ENCODE measurements at places on chromosomes 7 and 10.

GRCh38 chr7:151174246-151175046 is 7.0 kb upstream of the GBX1 start:
- no peaks in the 10 kb centered on the region for H3K27me3 ChIP-seq
- no peak overlapping the region for H3K27ac ChIP-seq
- H3K36me3 ChIP-seq: no peaks in the 10 kb centered on the region
- no peak for DNase-seq

- H3K36me3 ChIP-seq: no peaks in the 10 kb centered on the region
- no peaks in the 10 kb centered on the region for H3K4me1 ChIP-seq
- no peaks in the 10 kb centered on the region for H3K27me3 ChIP-seq
- no peak overlapping the region for H3K4me3 ChIP-seq
- no peak for DNase-seq
Observed at GRCh38 chr10:79405221-79405994, 40.0 kb downstream of the ZCCHC24 start.

GRCh38 chr7:131249003-131249402 is 78.7 kb upstream of the MKLN1 start:
- no peak overlapping the region for H3K4me3 ChIP-seq
- H3K36me3 ChIP-seq: no peaks in the 10 kb centered on the region
- DNase-seq: no peak
- peaks cover 6% of the 10 kb centered on the region for H3K4me1 ChIP-seq
- H3K27me3 ChIP-seq: no peaks in the 10 kb centered on the region

- no peak for DNase-seq
- no peaks in the 10 kb centered on the region for H3K27me3 ChIP-seq
- peak within 1 kb of the TSS; percentile 25 for H3K4me3 ChIP-seq
- peaks cover 26% of the 10 kb centered on the region for H3K36me3 ChIP-seq
Observed at GRCh38 chr7:44978511-44979366, at the start of gene MYO1G. Gene MYO1G (minus strand): TSS chr7:44979015. CDS start chr7:44978961, 54 bp downstream.

DNA sequence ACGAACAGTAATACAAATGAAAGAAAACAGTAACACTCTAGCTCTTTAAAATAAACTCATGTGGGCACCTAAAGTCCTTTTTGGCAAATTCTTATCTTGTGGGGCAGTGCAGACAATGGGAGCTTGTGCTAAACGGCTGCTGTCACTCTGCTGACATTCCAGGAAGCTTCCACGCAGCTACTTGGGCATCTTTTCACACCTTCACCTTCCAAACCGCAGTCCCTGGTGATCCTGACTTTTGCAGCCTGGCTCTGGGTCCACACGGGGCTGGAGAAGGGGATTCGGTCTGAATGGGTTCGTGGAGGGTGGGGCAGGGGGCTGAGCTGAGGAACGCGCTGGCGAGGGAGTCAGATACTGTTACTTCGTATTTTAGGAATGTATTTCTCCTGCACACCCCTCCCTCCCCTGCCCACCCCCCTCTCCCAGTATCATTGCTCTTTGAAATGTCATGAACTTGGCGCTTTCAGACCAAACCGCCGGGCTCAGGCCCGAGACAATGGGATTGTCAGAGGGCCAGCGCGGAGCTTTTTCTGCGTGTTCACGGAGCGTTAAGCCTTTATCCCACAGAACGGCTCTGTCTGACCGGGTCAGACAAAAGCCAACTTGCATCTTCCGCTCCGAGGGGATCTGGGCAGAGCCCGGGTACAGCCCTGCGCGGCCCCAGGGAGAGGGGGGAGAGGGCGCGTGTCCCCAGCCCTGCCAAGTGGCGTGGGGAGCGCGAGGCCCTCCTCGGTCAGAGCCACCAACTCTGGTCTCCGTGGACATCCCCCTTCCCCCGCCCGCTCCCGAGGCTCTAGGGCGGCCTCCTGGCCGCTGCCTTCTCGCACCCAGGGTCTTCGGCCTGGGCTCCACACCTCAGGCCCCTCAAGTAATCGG is 76.7 kb upstream of the EN2 start:
- peaks cover 41% of the 10 kb centered on the region for H3K4me1 ChIP-seq
- no peaks in the 10 kb centered on the region for H3K27me3 ChIP-seq
- H3K36me3 ChIP-seq: no peaks in the 10 kb centered on the region
- peak overlapping the region; percentile 11 for H3K4me3 ChIP-seq
- no peak for DNase-seq

- no peak for DNase-seq
- no peaks in the 10 kb centered on the region for H3K27me3 ChIP-seq
- H3K27ac ChIP-seq: peak within 1 kb of the TSS; percentile 96
- H3K36me3 ChIP-seq: no peaks in the 10 kb centered on the region
- peak within 1 kb of the TSS; percentile 94 for H3K4me3 ChIP-seq
- H3K4me1 ChIP-seq: peaks cover 81% of the 10 kb centered on the region
Observed at GRCh38 chr7:27130540-27131389, at the start of gene HOXA4. Gene HOXA4 (minus strand): TSS chr7:27130757. CDS start chr7:27130733, 24 bp downstream.

- H3K4me3 ChIP-seq: peak overlapping the region; percentile 95
- H3K27me3 ChIP-seq: no peaks in the 10 kb centered on the region
- H3K36me3 ChIP-seq: peaks cover 62% of the 10 kb centered on the region
- DNase-seq: no peak
Observed at GRCh38 chr7:5526100-5526905, 102.7 kb upstream of the TNRC18 start.

DNA sequence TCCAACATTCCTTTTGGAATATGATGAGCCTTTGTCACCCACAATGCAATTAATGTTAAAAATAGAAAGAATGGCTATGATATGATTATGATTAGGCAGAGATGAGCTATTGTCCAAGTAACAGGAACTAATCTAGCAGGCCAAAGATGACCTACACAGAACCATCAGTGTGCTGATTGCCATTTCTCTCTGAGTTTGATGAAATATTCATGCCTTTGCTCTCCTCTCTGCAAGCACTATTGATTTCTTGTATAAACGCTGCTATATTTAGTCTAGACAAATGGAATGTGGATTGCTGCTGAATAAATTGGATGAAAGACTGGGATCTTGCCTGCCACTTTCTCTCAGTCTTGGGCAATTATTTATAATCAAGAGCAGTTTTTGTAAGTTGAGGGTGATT is 85.4 kb downstream of the HDAC9 start:
- H3K4me3 ChIP-seq: no peak overlapping the region
- no peaks in the 10 kb centered on the region for H3K36me3 ChIP-seq
- H3K27ac ChIP-seq: no peak overlapping the region
- H3K27me3 ChIP-seq: no peaks in the 10 kb centered on the region
- no peaks in the 10 kb centered on the region for H3K4me1 ChIP-seq

DNA sequence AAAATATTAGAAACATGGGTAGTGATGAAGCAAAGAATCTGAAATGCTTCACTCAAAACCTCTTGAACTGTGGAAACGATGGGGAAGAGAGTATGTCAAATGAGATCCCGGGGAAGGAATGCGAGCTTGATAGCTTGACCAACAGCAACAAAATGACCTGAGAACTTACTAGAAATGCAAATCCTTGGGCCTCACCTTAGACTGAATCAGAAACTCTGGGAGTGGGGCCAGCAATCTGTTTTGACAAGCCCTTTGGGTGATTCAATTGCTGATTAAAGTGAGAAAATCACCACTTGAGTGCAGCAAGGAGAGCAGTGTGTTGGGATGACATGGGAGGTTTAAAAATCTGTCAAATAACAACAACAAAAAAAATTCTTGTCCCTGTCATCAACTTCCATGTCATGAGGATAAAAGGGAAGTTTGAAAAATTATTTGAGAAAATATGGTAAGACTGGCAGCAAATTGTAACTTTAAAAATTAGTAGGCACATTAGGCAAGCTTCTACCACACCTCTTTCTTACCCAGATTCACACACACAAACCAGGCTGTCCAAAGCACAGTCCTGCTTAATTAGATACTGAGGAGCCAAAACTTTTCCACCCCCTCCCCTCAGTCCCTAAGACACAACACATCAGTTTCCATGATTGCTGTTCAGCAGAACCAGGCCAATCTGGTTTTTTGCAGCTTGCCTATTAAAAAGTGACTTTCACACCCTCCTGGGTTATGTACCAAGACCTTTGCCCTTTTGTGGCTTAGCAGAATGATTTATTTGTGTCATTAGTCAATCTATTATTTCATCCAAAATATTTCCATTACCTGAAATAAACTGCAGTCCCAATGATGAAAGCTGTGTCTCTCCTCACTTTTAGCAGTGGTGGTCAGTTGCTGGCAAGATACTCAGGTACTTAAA is 15.6 kb downstream of the CALCR start:
- no peak for DNase-seq
- H3K4me1 ChIP-seq: no peaks in the 10 kb centered on the region
- H3K27ac ChIP-seq: no peak overlapping the region

- H3K27me3 ChIP-seq: no peaks in the 10 kb centered on the region
- H3K4me1 ChIP-seq: no peaks in the 10 kb centered on the region
- DNase-seq: no peak
Observed at GRCh38 chr10:86472061-86472460, 49.5 kb downstream of the WAPL start.

DNA sequence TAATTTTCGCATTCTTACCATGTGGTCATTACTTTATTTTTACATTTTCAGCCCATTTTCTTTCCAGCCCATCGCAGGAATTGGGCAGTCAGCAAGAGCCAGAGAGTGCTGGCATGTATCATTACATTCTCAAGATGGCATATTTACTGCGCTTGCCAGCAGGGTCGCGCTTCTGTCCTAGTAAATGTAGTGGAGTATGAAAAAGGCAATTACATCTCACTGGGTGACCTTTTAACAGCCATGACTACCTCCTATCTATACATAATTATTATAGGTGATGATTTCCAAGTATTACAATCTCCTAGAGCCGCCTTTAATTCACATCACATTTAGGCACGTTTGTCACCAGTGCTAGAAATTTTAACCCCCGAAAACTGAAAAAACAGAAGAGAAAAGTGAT is 433.7 kb upstream of the MGMT start:
- H3K27ac ChIP-seq: no peak overlapping the region

DNA sequence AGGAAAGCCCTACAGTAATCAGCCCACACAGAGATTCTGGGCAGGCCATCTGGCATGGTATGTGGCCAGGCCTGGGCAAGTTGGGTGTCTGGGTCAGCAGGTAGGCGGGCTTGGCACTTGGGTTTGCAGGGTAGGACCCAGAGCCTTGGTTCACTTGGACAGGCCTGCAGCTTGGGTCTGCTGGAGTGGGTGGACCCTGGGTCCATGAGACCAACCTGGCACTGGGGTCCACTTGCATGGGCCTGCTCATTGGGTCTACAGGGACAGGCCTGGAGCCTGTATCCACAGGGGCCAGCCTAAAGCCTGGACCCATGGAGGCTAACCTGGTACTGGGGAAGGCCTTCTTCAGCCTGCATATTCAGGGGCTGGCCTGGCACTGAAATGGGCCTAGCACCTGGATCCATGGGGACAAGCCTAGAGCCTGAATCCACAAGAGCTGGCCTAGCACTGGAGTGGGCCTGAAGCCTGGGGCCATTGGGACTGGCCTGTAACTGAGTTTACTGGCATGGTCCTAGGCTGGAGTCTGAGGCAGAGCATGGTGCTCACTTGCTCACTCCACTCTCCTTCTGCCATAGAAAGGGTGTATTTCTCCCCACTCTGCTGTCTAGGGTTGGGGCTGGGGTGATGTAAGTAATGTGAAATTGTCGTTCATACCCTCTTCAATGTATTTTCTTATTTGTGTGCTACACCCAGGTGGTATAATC is 315.0 kb downstream of the AHR start:
- H3K4me1 ChIP-seq: no peaks in the 10 kb centered on the region
- H3K27me3 ChIP-seq: no peaks in the 10 kb centered on the region
- H3K36me3 ChIP-seq: no peaks in the 10 kb centered on the region

DNA sequence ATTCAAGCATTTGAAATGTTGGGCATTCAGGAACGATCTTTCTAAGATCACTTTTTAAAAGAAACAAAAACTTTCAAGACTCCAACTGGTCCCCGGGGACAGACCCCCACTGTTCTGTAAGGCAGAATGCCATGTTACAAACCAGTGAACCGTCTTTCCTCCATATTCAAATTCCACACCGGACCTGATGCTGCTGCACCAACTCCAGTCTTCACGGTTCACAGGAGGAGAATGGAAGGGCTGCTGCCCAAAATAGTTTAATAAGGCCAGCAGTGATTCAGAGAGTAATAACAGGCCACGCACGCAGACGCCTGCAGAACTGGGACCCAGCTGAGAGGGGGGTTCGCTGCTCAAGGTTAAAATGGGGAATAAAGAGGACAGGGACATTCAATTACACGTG is 47.2 kb downstream of the OSBPL3 start:
- H3K36me3 ChIP-seq: no peaks in the 10 kb centered on the region
- no peaks in the 10 kb centered on the region for H3K27me3 ChIP-seq
- no peak overlapping the region for H3K27ac ChIP-seq
- no peak overlapping the region for H3K4me3 ChIP-seq
- H3K4me1 ChIP-seq: no peaks in the 10 kb centered on the region
- DNase-seq: no peak

- peaks cover 7% of the 10 kb centered on the region for H3K4me1 ChIP-seq
- no peak overlapping the region for H3K4me3 ChIP-seq
- peaks cover 30% of the 10 kb centered on the region for H3K36me3 ChIP-seq
Observed at GRCh38 chr10:33176688-33177087, 157.8 kb downstream of the NRP1 start.

- H3K27ac ChIP-seq: peak overlapping the region; percentile 52
- H3K27me3 ChIP-seq: no peaks in the 10 kb centered on the region
- DNase-seq: no peak
- H3K4me3 ChIP-seq: no peak overlapping the region
Observed at GRCh38 chr7:132519936-132520335, 56.3 kb downstream of the PLXNA4 start.

DNA sequence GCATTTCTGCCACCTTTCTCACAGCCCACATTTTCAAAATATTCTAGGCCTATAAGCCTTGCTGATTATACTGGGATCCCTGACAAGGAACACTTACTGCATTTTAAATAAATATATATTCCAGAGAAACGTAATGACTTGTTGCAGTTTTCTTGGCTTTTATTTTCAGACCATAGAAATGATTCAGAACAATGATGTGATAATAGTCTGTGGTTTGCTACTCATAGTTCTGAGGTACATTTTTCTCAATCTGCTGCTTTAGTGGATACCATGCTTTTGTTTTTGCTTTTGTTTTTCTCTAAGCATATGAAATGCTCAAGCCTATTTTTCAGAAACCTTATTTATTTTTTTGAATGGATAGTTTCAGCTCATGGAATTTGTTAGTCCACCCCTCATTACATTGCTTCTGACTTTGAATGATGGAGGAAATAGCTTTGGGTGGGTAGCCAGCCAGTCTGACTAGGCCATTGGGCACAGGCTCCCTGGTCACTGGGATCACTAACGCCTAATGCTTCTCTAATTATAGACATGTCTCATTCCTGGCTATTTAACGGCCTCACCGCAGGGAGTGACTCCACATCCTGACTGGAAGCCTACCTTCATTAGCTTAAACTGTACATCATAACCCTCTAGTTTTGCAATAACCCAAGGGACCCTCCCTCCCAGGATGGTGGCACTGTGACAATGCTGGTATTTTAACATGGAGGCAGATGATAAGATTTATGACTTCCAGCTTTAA is 66.1 kb downstream of the MBL2 start:
- no peaks in the 10 kb centered on the region for H3K4me1 ChIP-seq
- no peak overlapping the region for H3K4me3 ChIP-seq
- H3K36me3 ChIP-seq: no peaks in the 10 kb centered on the region
- H3K27ac ChIP-seq: no peak overlapping the region
- no peak for DNase-seq
- no peaks in the 10 kb centered on the region for H3K27me3 ChIP-seq
